ENCODE measurements at places on chromosomes 3 and 15. TPM values are rescaled to one million over a fixed set of nuclear protein-coding genes. Genes with fewer than 3 reads are reported as not detected.

The IL17RE gene
- total RNA-seq, result 25.5 TPM

- DNase-seq, result no peak
Observed at GRCh38 chr15:90513448-90513847, 16.3 kb upstream of the CRTC3 start.

GRCh38 chr15:59457103-59457502 is 19.1 kb downstream of the FAM81A start:
- no peak for DNase-seq

The SLC9C1 gene
- not detected for total RNA-seq

- DNase-seq, result no peak
Observed at GRCh38 chr15:49860101-49860500, 239.3 kb downstream of the DTWD1 start.
